ENCODE measurements at places on chromosomes 4 and X. TPM values are rescaled to one million over a fixed set of nuclear protein-coding genes. Genes with fewer than 3 reads are reported as not detected.

GRCh38 chrX:626745-627509 is 3.7 kb upstream of the SHOX start:
- DNase-seq, result no peak

- DNase-seq, result peak; percentile 66
These were observed 165.4 kb upstream of the C1QTNF7 start for GRCh38 chr4:15262396-15262795.

GRCh38 chr4:72375073-72375736 is 193.8 kb downstream of the ADAMTS3 start:
- peak; percentile 64 for DNase-seq

GRCh38 chr4:8850830-8851188 is 20.8 kb downstream of the HMX1 start:
- no peak for DNase-seq

DNA sequence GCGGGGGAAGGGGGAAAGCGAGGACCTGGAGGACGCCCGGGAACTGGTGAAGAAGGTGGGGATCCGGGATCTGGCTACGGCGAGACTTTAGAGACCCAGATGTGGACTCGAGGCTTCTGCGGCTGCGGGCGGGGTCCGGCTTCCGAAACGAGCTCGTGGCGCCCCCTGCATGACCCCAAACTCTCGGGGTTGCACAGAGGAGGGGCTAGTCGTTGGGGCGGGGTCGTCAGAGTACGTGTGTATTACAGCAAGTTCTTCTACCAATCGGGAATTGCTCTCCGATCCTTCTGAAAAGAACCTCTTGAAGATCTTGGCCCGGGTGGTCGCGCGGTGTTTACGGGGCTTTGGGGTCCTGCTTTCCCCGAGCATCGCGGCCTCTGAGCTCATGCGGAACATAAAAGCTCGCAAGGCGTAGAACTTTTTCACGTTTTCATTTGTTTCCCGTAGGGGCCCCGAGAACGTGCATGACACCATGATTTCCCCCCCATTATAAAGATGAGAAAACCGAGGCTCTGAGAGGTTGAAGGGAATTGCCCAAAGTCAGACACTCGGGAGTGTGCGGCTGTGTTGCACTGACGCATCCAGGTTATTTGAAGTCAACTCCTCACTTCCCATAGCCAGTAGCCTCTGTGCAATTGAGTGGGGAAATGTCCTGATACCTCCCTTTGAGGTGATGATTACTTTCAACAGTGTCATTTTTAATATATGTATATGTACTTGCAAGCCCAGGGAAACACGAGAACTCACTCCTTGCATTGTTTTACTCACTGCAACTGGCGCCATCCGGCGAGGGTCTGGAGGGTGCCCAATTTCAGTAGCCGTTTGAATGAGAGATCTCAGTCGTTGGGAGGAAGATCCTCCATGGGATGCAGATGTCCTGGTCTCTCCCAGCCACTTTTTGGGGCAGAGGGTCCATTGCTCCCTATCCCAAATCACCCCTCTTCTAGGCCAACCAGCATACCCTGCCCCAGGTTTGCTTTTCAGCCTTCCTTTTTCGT is at the start of gene BEND4:
Gene BEND4, minus strand, starts transcription at position 149 of the 998 bp plus-strand sequence. CDS start 512 bp downstream, outside the sequence.
- no peak for DNase-seq

DNA sequence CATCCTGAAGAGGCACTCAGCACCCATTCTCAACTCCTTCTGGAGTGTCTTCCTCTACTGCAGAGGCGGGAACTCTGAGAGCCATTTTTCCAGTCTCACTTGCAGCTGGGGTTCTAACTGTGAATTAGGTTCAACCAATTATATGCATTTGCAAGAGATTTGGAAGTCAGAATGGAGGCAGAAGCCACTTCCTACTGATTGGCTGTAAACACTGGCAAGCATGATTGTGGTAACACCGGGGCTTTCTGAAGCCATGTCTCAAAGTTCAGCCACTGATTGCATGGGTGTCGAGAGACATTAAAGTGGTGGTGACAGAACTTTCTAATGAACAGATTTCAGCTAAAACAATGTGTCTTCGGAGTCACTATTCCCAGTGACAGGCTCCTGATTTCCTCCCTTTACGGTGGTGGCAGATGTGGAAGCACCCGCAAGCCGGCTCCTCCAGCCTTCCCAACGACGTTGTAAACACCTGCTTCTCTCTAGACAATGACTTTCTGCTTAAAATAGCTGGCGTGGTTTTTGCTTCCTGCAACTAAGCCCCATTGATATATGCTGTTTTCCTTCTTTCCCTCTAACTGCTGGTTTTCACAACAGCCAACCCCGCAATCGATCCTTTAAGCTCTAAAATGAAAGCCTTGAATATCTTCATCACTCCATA is 92.0 kb downstream of the IRF2 start:
- DNase-seq, result no peak

- no peak for DNase-seq
These were observed 303.7 kb downstream of the GPAT3 start for GRCh38 chr4:83839615-83840014.

DNA sequence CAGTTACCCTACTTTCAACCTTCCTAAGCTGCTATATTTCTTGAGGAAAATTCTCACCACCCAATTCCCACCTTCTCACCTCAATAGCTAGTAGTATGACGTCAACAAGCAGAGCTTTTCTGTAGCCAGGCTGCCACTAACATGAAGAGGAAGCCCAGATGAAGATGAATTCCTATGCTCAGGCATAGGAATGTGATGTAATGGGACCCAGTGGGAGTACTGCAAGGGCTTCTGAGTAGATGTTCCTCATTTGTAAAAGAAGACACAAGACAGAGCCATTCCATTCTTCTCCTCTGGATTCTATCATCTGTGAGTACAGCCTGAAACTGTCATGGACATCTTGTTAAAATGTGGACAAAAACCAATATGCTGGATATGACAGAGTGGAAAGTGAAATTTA is 81.6 kb upstream of the KLF3 start:
- no peak for DNase-seq

- DNase-seq, result peak; percentile 59
These were observed 62.9 kb downstream of the ANAPC4 start for GRCh38 chr4:25439918-25440477.

- no peak for DNase-seq
These were observed 36.5 kb downstream of the AFF1 start for GRCh38 chr4:86971355-86971683.

- DNase-seq, result no peak
These were observed 170.0 kb downstream of the ARHGAP10 start for GRCh38 chr4:147901916-147902315.

The MTTP gene
- total RNA-seq, result 0.22 TPM

The RS1 gene
- total RNA-seq, result not detected

Measured in M059J (cell line).